ENCODE measurements at places on chromosomes 16 and 17.

GRCh38 chr17:8552577-8553320, 77.8 kb downstream of the MYH10 start:
- DNase-seq, result no peak

DNA sequence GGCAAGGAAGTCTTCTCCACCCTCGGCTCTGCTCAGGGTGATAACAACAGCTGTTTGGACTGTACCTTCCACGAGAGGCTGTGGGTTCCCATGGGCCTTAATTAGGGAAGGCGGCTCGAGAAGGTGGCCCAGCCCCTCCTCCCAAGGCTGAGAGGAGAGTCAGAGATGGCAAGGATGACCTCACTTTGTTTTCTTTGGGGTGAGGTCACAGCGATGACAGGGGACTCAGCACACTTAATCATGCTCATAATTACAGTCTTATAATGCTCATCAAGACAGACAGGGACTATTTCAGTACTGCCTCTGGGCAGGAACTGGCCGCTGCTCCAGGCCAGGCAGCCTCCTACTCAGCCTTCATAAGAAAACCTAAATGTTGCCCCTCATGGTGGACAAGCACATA, 19.7 kb downstream of the WFDC1 start:
- no peak for DNase-seq

DNA sequence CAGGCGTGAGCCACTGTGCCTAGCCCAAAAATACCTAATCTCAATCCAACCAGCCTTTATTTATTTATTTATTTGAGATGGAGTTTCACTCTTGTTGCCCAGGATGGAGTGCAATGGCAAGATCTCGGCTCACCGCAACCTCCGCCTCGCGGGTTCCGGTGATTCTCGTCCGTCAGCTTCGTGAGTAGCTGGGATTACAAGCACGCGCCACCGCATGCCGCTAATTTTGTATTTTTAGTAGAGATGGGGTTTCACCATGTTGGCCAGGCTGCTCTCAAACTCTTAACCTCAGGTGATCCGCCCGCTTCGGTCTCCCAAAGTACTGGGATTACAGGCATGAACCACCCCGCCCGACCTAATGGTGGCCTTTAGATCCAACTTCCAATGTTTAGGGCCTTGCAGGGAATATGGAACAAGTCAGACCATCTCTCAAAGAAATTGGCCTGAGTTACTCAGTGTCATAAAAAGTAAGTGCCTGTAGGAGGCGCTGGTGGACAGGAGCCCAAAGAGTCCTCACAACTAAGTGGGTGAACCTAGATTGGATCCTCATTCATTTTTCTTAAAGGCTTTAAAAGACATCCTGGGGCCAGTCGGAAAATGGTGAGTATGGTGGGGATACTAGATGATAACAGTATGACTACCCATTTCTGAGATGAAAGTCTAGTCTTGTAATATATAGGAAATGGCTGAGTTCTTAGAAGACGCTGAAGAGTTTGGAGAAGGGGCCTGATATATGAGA, 4.6 kb downstream of the ZSCAN10 start:
- no peak for DNase-seq

DNA sequence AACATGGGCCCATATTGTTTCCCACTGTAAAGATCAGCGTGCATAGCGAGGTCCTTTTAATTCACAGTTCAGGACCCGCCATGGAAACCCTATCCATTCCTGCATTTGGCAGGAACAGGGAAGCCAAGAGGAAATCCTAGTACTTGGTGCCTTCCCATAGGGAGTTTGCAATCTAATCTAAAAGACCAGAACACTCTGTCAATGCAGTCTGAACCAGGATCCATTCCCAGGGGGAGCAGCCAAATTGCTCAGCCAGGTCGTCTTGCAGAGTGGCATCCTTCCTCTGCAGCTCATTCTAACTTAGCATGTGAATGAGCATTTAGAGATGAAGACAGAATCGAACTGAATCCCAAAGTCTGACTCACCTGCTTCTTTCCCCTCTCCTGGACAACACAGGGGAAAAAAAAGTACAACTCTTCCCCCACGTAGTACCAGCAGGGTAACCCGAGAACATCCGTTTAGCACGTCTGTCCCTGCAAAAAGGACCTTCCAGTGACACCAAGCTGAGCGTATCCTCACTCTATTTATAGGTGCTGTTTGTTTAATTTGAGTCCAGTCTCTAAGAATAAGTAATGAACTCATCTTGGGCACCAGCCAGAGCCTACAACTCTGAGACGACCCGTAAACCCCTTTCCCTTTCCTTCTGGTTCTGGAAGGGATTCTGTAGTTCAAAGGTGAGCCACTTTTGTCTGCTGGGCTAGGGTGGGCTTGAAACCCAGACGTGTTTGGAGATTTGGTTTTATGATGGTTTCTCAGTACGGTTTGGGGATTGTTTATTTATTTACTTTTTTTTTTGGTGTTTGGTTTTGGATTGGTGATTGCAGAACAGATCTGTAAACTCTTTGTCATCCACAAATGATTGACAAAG, 74.5 kb downstream of the ERCC4 start:
- no peak for DNase-seq

DNA sequence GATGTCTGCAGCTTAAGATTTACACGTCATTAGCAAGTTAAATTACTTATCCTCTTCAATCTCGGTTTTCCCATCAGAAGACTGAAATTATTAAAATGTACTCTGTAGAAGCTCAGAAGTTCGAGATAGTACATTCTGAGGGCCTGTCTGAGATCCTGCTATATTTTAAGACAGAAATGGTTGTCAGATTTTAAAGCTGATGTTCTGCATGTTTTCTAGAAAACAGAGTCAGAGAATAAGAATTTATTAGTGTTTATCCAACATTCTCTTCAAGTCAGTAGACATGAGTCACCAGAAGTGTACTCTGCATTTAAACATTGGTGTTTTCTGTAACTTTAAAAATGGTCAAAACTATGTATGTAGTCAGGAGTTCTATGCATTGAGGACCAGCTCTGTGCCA, 155.2 kb upstream of the MYOCD start:
- DNase-seq, result no peak

DNA sequence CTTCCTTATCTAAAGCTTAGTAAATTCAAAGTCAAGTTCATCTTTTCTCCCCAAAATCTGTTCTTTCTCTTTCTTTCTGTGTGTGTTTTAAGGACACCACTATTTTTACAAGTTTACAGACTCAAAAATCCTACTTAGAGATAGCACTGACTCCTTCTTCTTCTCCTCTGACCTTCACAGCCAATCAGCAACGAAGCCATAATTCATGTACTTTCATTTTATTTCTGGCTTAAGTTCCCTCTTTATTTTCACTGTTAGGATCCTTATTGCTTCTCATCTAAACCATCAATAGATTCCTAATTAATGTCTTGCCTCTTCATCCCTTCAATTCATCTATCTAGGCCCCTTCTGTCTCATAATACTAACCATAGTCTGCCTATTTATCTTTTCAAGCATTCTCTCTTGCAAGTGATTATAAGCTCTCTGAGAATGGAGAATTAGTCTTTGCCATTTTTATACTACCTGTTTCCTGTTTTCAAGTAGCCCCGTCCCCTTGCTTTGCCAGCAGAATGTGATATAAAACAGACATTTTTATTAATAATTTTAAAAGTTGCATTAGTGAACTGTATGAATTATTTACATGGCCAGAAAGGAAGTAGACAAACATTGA, 27.0 kb downstream of the CDC27 start:
- DNase-seq, result no peak

DNA sequence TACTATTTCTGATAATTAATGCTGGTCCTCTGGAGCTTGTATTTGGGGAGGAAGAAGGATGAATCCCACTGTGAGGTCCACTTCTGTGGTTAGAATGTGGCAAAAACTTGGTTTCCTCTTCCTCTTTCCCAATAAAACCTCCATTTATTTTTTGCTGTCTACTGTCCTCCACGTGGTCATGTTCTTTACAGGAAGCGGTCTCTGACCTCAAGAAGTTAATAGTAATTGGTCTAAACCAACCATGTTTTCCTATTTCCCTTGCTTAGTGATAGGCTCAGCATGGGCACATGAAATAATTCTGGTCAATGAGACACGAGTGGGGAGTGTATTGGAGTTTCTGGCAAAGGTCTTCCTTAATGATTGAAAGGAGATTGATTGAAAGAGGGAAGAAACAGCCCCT, 33.9 kb downstream of the CHP2 start:
- DNase-seq, result no peak

DNA sequence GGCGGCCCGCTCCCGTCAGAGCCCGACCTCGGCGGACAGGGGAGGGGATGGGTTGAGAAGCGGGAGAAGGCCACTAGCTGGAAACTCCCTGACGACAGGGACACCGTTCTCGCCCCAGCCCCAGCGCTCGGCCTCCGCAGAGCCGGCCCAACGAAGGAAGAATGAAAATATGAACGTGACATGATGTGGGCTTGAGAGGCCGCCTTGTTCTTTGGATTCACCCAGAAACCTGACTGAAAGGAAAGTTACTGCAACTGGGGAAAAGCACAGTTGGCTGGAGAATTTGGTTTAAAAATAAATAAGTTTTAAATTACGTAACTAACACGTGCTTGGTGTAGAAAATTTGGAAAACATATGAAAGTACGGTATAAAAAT, 21.1 kb downstream of the NPTX1 start:
- no peak for DNase-seq

- no peak for DNase-seq
Measured at GRCh38 chr16:76748461-76749348, 442.3 kb upstream of the MON1B start.

- no peak for DNase-seq
Measured at GRCh38 chr16:86227041-86227440, 283.3 kb upstream of the FOXF1 start.

- DNase-seq, result no peak
Measured at GRCh38 chr17:71987634-71988033, 133.2 kb upstream of the SOX9 start.

DNA sequence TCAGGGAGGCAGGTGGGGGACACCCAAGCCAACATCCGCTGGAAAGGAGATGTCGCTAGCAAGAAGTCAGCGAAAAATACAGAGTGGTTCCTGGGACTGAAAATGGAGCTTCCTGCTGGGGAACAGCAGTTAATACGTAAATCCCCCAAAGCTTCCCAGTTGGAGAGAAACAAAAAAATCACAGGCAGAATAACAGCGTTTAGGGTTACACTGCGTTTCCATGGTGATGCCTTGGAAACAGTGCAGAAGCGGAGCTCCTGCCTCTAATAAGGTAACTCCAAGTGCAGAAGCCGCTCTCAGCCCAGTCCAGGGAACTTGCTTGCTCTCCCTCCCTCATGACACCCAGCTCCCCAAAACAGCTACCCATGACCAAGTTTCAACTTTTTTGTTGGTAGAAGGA, 73.4 kb downstream of the PLD6 start:
- no peak for DNase-seq

DNA sequence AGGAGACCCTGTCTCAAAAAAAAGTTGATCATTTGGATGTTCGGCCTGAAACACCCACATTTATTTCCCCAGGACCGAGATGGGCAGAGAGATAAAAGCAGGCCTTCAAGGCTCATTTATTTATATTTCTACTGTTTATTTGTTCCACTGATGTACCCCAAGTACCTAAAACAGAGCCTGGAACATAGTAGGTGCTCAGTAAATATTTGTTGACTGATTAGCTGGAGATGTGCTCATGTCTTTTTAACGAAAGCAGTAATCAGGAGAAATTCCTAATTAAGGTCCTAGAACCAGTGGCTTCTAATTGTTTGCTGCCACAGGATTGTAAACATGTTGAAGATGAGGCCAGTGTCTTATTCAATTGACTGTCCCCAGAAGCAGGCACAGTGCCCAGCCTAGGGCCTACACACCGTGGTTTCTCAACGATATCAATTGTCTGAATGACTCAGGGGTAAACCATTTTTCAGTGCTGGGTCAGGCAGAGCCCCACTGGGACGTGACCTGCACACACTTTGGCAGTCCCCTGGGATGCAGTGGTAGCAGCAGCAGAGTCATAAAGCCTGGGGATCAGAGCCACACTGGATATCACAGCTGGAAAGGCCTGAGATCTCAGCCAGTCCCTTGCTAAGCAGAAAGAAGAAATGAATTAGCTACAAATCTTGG, 34.8 kb downstream of the SOST start:
- DNase-seq, result no peak

DNA sequence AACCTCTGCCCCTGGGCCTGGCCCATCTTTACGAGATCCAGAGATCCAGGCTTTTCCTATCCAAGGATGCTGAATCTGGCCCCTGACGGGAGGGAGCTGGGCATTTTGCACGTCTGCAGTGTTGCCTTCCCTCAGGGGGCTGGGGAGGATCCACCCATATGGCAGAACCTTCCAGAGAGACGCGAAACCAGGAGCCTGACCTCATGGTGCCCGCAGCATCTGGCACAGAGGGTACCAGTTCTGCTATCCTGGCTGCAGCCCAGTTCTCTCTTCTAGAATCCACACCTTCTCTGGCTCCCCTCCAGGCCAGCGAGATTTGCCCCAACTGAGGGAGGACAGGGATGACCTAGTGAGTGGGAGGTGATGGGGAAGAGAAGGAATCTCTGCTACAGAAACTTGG, 20.5 kb upstream of the ZNF652 start:
- no peak for DNase-seq

DNA sequence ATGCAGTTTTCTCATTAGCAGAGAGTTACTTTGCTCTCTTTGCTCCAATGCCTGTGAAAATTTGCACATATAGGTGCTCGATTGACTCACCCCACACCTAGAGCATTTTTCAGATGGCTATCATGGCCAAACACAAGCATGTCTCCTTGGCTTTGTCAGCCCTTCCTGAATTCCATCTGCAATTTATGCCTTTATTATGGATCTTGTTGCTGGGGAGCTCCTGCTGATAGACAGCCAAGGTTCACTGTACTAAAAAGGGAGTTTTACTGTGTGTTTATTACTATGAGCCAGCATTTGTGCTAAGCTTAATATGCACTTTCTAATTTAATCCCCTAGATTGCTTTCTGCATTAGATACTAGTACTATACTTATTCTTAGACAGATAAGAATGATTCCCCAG, 93.3 kb downstream of the TOX3 start:
- no peak for DNase-seq

- no peak for DNase-seq
Measured at GRCh38 chr17:51029568-51030463, 90.9 kb downstream of the SPAG9 start.

- DNase-seq, result peak; percentile 69
Measured at GRCh38 chr17:69327060-69327831, at the start of gene ABCA5. ABCA5 (minus strand) TSS chr17:69327133; CDS start chr17:69314415, 12,718 bp downstream.

GRCh38 chr17:38704606-38705522, at the start of gene MLLT6:
MLLT6 (plus strand) TSS chr17:38705273; CDS start chr17:38705633, 360 bp downstream.
- peak; percentile 50 for DNase-seq

GRCh38 chr17:67326440-67326839, 39.9 kb downstream of the PSMD12 start:
- DNase-seq, result no peak

DNA sequence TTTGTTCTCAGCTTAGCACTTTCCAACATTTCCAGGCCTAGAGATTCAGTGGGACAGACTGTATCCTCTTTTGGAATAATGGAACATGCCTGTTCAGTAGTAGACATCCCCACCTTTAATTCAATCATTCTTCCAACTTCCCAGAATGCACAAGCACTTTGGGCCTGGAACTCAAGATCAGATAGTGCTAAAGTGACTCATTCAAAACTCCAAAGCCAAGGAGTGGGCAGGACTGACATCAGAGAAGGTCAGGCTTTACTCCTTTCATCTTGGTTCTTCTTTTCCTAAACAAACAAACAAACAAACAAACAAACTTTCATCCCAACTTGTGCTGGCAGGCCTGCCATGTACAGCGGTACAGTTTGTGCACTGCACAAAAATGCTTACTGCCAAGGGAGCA, 172.0 kb downstream of the AXIN2 start:
- DNase-seq, result no peak
